Lower lobe of right lung (tissue), 2 donors: ENCODE measurements at places on chromosomes 7 and 10. TPM values are rescaled to one million over a fixed set of nuclear protein-coding genes. Genes with fewer than 3 reads are reported as not detected.

Gene GPR15LG
- total RNA-seq: not detected

Gene RBP4
- 17.4 TPM for total RNA-seq

Gene FAM221A
- 10.3 TPM for total RNA-seq

GRCh38 chr7:96596120-96596826, 113.4 kb downstream of the SEM1 start:
- H3K4me1 ChIP-seq: no peaks in the 10 kb centered on the region
- no peaks in the 10 kb centered on the region for H3K27me3 ChIP-seq
- H3K36me3 ChIP-seq: no peaks in the 10 kb centered on the region
- H3K4me3 ChIP-seq: no peak overlapping the region
- DNase-seq: no peak
